Stimulated activated CD4-positive, alpha-beta T cell treated with anti-CD3 and anti-CD28 coated beads, TNF-alpha, amount 100 ng/mL, for 48 hours (primary cell): ENCODE measurements at places on chromosomes 3 and 15.

- DNase-seq = no peak
Measured at GRCh38 chr15:89864958-89865739, 28.6 kb downstream of the AP3S2 start.

- no peak for DNase-seq
Measured at GRCh38 chr3:9701006-9701405, 2.6 kb upstream of the CPNE9 start.

- no peak for DNase-seq
Measured at GRCh38 chr3:171480526-171480925, 20.3 kb upstream of the TNIK start.

- DNase-seq = no peak
Measured at GRCh38 chr3:66502245-66502874, 1.5 kb upstream of the LRIG1 start.

GRCh38 chr3:159818399-159818798 is 170.2 kb upstream of the IL12A start:
- DNase-seq = no peak

DNA sequence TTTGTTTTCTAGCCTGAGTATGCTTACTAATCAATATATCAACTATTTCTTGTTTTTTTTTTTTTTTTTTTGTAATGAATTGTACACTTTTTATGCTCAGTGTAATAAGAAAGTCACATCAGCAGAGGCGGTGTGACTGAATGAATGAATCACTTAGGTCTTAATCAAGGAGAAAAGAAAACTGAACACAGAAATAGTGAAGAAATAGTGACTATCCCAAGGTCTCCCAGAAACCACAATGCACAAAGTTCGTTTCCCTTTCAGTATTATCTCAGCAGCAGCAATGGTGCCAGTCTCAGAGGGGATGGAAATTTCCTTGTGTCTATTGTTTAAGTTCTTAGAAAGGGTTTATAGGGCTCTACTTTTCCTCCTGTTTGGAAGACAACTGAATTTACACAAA is 80.7 kb downstream of the NR1I2 start:
- no peak for DNase-seq

- no peak for DNase-seq
Measured at GRCh38 chr3:42195879-42196330, 70.1 kb downstream of the CCK start.

- peak; percentile 78 for DNase-seq
Measured at GRCh38 chr3:71010726-71011455, 572.6 kb downstream of the FOXP1 start.

DNA sequence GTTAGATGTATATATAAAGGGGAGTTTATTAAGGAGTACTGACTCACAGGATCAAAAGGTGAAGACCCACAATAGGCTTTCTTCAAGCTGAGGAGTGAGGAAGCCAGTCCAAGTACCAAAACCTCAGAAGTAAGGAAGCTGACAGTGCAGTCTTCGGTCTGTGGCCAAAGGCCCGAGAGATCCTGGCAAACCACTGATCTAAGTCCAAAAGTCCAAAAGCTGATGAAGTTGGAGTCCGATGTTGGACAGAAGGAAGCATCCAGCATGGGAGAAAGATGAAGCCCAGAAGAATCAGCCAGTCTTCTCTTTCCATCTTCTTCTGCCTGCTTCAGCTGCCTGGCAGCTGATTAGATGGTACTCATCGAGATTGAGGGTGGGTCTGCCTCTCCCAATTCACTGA is 107.5 kb downstream of the BCHE start:
- no peak for DNase-seq

GRCh38 chr15:64000183-64000951 is 45.9 kb downstream of the DAPK2 start:
- DNase-seq = no peak

DNA sequence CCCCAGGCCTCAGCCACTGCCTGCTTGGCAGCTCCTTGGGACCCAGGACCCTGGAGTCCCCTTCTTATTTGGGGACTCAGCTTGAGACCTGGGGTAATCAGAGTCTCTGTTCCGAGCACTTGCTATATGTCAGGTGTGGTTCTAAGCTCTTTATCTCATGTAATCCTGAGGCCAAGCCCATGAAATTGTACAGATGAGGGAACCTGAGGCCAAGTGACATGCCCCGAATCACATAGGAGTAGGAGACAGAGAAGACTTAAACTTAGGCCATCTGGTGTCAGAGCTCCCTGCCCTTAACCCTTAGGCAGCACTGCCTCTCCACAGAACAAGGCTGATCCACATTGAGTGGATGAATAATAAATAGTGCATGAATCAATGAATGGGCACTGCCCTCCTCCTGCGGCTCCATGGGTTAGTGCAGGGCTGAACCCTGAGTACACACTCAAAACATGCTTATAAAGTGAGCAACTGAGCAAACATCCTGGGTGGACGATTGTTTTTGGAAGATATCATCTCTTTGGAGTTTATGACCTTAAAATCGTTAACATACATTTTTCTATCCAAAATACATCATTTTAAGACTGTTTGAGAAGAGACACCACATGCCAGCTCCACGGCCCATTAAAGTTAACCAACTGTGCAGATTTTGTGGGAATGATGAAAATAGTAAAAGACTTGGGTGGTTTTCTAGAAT is 33.2 kb upstream of the IQSEC1 start:
- no peak for DNase-seq

DNA sequence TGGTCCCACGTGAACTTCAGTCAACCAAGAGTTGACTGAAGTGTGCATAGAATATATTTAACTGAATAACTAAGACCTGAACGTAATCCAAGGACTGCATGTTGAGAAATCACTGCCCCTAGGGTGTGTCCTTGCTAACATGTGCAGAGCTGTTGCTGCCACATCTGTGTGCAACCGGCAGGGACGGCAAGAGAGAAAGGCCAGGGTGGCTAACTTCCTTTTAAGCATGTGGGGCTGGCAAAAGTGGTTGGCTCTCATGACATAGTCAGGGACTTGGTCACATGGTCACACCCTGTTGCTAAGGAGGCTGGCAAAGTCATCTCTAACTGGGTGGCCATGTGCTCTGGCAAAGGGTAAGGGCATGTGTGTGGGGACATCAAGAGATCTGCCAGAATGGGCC is 52.4 kb downstream of the GASK1A start:
- no peak for DNase-seq

DNA sequence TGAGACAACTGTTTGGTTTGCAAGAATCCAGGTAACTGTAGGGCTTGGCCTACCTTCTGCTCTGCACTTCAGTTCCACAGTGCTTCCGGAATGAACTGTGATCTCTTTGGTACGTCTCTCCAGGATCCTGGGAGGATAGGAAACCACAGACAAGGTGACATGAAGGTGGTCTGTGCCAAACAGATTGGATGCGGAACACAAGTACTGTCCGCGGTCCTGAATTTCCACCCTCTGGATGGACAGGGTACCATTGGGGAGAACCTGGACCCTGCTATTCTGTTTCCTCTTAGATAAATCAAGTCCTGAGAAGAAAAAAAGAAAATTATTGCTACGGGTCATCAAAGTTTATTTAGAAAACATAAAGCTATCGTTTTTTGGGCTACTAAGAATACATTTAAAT is 17.3 kb downstream of the IGSF10 start:
- no peak for DNase-seq

GRCh38 chr3:139062918-139063317 is 18.2 kb upstream of the PRR23C start:
- DNase-seq = no peak

- no peak for DNase-seq
Measured at GRCh38 chr15:33735637-33736247, 232.6 kb upstream of the CHRM5 start.

GRCh38 chr3:184209146-184209923 is 20.1 kb upstream of the VWA5B2 start:
- no peak for DNase-seq

GRCh38 chr3:32910954-32911353 is 40.5 kb upstream of the CCR4 start:
- DNase-seq = no peak

DNA sequence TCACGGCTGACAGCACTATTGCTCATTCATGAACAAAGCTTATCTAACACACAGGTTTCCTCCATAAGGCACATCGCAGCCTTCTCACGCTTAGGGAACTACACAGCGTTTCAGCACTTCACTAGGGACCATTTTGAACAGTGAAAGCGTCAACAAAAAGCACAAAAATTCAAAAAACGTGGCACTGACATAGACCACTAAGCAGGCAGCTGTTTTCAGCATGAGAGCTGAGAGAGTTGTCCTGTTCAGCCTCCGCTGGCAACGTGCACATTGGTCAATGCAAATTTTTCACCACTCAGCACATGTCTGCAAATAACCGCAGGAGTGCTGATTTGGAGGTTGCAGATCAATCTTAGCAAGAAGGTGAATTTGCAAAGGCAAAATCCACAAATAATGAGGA is 109.2 kb downstream of the LRRK1 start:
- no peak for DNase-seq

- DNase-seq = no peak
Measured at GRCh38 chr15:82066455-82066854, 20.6 kb upstream of the MEX3B start.

- no peak for DNase-seq
Measured at GRCh38 chr3:153287017-153287416, 125.0 kb downstream of the RAP2B start.
